Neural progenitor cell (in vitro differentiated cells): ENCODE measurements at places on chromosomes 3 and 15. TPM values are rescaled to one million over a fixed set of nuclear protein-coding genes. Genes with fewer than 3 reads are reported as not detected.

DNA sequence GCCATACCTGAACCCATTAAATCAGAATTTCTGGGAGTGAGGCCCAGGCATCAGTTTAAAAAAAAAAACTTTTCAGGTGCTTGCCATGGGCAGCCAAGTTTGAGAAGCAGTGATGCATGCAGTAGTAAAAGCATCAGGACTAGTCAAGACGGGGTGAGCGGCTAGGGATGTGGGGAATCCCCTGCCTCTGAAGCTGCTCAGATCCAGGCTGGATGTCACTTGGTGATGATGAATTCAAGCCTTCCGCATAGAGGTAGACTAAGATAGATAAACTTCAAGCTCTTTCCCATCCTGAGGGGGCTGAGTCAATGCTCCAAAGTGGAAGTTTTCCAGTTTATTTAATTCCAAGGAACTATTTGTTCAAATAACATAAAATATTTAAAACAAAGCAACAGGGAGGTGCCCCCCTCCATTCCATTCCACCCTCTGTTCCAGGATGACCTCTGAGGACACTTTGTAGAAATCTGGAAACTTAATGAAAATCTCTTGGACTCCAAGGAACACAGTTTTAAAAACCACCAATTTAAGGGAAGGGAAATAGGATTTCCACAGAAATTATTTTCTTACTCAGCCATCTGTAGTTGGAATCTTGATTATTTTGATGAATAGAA, 100.4 kb upstream of the NR2E3 start:
- no peaks in the 10 kb centered on the region for H3K27me3 ChIP-seq
- H3K36me3 ChIP-seq: no peaks in the 10 kb centered on the region
- H3K4me1 ChIP-seq: peaks cover 17% of the 10 kb centered on the region
- DNase-seq: no peak

Gene SLC51A
- total RNA-seq: 0.28 TPM in 1 of 2 replicates, not detected in the other

GRCh38 chr3:137165117-137165806, 207.5 kb downstream of the IL20RB start:
- no peak overlapping the region for H3K4me3 ChIP-seq
- no peaks in the 10 kb centered on the region for H3K36me3 ChIP-seq
- peaks cover 26% of the 10 kb centered on the region for H3K4me1 ChIP-seq

Gene DOCK3
- total RNA-seq: 10.7 and 11.1 TPM in 2 replicates

Gene KCNMB3
- total RNA-seq: 2.9 and 4.4 TPM in 2 replicates

Gene C3orf22
- total RNA-seq: not detected in 2 replicates

GRCh38 chr3:49512781-49513355, 41.4 kb upstream of the BSN start:
- H3K4me1 ChIP-seq: no peaks in the 10 kb centered on the region
- no peak for DNase-seq
- peaks cover 10% of the 10 kb centered on the region for H3K36me3 ChIP-seq
- H3K4me3 ChIP-seq: no peak overlapping the region

Gene A4GNT
- total RNA-seq: not detected in 2 replicates
